Stimulated activated memory B cell treated with anti-CD40 and anti-IgM and Interleukin-4, amounts not matched to agents 10 μg/mL and 1 μg/mL and 100 μg/mL, for 72 hours (primary cell): ENCODE measurements at places on chromosomes 5 and 9.

- ATAC-seq = no peak
These were observed 28.8 kb downstream of the TTC39B start for GRCh38 chr9:15278091-15278687.

- no peak for ATAC-seq
These were observed 24.5 kb downstream of the LECT2 start for GRCh38 chr5:135930029-135930948.

DNA sequence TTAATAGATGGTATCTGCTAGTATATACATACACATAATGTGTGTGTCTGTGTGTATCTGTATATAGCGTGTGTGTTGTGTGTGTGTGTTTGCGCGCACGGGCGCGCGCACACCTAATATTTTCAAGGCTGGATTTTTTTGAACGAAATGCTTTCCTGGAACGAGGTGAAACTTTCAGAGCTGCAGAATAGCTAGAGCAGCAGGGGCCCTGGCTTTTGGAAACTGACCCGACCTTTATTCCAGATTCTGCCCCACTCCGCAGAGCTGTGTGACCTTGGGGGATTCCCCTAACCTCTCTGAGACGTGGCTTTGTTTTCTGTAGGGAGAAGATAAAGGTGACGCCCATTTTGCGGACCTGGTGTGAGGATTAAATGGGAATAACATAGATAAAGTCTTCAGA lies 757 bp downstream of the FXN start:
- peak; percentile 37 for ATAC-seq

- no peak for ATAC-seq
These were observed 122.2 kb downstream of the AUH start for GRCh38 chr9:91239367-91240111.

DNA sequence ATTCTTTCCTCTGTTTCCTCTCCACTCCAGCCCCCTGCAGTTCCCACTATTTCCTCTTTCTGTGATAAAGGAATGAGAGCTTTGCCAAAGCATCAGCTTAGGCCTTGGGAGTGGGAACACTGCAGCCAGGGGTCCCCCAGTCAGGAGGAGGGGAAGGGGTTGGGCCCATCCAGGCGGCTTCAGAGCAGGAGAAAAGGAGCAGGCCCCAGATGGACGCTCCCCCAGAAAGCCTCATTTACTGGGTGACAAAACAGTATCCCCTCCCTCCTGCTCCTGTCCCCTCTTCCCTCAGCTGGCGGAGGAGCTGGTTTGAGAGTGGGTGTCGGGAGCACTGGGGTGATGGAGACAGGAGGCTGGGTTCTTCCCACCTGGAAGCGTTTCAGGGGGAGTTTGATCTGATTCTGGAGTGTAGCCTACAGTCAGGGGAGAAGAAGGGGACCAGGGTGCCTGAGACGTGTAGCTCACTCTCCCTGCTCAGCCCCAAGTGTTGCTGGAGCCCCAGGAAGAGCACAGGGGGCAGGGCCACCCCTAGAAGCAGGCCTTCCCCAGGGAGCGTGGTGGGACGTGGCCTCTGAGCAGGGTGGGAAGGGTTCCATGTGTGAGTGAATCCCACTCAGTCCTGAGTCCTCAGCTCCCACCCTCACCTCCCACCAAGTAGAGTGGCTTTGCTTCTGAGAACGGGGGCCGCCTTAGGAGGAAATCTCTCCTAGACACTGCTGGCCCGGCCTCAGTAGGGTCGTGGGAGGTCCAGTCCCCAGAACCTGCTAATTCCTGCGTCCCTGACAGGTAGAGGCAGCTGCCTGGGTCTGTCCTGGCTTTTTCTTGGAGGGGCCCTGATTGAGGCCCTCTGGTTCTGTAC lies 173.1 kb downstream of the CACNA1B start:
- ATAC-seq = no peak

- ATAC-seq = no peak
These were observed 17.7 kb downstream of the C9orf40 start for GRCh38 chr9:74935008-74935407.

- no peak for ATAC-seq
These were observed 509.8 kb downstream of the DIRAS2 start for GRCh38 chr9:90132866-90133265.

DNA sequence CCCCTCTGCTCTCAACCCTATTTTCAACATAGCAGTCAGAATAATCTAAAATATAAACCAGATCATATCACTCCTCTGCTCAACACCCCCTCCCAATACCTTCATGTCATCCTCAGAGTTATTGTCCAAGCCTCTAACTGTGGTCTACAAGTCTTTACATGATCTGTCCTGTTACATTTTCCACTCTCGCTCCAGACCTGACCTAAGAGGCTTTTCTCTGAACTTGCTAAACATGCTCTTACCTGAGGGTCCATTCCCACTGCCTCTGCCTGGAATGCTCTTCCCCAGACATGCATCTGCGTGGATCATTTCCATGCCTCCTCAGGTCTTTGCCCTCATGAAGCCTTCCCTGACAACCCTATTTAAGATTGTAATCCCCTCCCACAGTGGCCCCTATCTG lies 12.0 kb downstream of the NIPSNAP3B start:
- ATAC-seq = no peak
